ENCODE measurements at places on chromosomes 12 and 14. TPM values are rescaled to one million over a fixed set of nuclear protein-coding genes. Genes with fewer than 3 reads are reported as not detected.

DNA sequence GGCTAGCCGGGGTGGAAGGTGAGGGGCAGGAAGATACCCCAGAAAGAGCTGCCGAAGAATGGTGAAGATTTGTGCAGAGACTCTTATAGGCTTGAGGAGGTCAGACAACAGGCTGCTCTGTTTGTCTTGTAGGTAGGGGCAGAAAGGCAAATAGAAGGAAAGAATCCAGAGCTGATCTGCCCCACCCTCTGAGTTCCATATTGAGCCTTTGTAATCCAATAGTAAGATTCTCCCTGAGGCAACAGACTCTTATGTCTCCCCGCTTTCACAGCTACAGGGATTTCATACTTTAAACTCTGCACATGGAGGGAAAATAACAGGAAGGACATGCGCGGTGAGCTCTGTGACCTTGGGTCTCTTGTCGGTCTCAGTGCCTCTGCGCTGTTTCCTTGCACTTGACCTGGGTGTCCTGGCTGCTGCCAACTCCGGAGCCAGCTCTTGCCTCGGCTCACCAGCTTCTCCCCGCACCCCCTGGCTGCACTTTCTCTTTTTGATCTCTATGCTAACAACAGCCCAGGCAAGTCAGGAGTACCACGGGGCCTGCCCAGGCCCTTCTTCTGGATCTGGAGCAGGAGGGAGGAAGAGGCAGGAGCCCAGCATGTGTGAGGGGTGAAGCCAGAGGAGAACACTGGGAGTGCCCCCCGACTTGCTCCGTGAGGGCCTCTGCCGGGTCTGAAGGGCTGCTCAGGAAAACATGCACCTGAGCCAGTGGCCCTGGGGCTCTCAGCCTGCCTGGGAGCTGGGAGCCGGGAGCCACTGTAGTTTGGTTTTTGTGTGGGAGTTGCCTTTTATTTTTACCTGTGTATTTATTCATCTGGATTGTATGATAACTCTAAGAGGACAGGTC lies 75.8 kb downstream of the PPP1R36 start:
- DNase-seq: no peak

- DNase-seq: no peak
Observed at GRCh38 chr12:18375131-18375530, 113.8 kb downstream of the PIK3C2G start.

- no peak for DNase-seq
Observed at GRCh38 chr14:76846331-76847047, 20.3 kb downstream of the LRRC74A start.

- DNase-seq: no peak
Observed at GRCh38 chr12:38589306-38589632, 272.7 kb downstream of the ALG10B start.

GRCh38 chr14:104549536-104550339 lies 29.8 kb upstream of the C14orf180 start:
- peak; percentile 14 for DNase-seq

DNA sequence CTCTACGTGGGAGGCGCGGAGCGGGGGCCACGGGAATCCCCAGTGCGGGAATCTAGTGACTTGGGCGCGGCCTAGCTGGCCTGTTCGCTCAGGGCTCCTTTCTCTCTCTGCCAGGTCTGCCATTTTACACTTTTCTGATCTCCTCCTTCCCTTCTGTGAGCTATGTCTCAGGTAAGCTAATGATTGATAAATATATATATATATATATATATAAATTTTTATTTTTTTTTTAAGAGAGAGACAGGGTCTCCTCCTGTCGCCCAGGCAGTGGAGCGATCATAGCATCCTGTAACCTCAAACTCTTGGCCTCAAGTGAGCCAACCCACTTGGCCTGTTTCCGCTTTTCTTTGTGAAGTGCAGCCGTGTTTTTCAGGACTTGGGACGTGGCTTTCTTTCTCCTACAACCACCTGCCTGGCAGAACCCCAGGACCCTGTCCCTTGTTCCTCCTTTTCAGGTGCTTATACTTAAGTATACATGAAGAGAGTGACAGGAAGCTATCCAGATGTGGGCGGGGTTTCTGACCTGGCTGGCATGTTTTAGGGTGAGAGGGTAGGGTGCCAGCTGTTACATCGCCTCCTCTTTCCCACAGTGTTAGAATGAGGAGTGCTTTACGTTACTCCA lies 547 bp downstream of the ZNF140 start:
- no peak for DNase-seq

- DNase-seq: no peak
Observed at GRCh38 chr12:76074701-76075336, 9.7 kb downstream of the NAP1L1 start.

Gene FGD6
- polyA plus RNA-seq: 15.3 TPM

Gene ABHD12B
- 0.98 TPM for polyA plus RNA-seq

Gene RHOJ
- 54.9 TPM for polyA plus RNA-seq

GRCh38 chr14:100223332-100224201 lies 15.4 kb upstream of the YY1 start:
- no peak for DNase-seq

DNA sequence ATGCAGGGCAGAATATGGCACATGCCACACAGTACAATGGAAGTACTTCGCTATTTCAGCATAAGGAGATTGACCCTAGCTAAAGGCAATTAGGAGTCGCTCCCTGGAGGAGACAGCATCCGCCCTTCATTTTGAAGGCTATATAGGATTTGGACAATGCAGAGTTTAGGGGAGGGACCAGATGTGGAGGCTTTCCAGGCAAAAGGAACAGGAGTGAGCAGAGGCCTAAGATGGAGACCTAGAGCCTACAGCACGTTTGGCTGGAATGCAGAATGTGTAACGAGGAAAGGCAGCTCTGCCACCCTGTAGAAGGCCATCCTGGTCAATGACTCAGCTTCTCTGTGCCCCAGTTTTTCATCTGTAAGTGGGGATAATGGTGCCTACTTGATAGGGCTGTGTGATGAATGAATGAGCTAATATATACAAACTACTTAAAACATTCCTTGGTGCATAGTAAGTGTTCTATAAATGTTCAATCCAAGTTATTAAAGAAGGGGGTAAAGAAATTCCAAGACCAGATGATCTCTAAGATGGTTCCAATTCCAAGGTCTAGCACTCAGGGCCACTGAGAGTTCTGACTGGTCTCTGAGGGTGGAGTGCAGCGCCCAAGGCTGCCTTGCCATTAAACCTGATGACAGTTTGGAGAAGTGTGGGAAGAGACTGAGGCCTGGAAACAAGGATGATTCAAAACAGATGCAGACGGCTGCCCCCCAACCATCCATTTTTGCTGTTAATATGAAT lies 54.3 kb upstream of the FRMD6 start:
- DNase-seq: no peak

DNA sequence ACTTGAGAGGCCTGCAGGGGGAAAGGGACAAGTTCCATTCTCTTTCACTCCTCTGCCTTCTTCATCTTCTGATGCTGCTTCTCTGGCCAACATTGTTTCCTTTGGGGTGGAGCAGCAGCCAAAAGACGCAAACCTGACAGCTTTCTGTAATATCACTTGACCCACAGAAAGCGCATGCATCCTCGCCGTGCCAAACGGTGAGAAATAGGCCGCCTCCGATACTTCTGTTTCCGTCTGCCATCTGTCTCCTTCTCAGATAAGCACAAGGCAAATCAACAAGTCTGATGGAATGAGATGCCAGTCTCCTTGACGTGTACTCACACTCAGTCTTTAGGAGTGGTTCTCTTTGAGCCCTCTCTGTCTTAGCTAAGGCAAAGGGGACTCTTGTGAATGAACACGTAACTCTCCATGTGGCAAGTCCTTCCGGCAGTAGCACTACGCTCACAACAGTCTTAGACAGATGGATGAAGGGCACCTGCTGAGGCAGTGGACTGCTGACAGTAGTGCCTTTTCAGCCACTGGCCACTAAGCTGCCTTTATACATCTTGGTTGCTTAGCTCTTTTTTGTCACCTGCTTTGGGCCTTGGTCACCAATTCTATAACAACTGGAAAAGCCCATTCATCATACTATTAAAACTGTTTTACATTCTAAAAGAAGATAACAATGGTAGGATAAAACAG lies 214.1 kb downstream of the FBXL14 start:
- no peak for DNase-seq

GRCh38 chr12:74945771-74946198 lies 263.9 kb downstream of the KCNC2 start:
- no peak for DNase-seq

DNA sequence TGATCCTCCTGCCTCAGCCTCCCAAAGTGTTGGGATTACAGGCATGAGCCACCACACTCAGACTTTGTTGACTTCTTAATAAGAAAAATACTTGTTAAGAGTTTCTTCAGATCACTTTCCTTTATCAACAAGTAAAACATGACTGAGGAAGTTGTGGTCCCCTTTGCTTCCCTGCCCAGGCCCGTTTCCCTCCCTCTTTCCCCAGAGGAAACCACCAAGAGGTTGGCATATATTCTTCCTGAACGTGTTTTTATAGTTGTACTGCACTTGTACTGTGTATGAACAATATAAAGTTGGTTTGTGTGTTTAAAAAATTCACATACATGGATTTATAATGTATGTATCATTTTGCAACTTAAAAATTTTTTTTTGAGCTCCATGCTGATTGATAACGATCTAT lies 28.4 kb downstream of the PTPN11 start:
- DNase-seq: no peak

GRCh38 chr14:54728700-54729527 lies 162.0 kb downstream of the SAMD4A start:
- no peak for DNase-seq

- no peak for DNase-seq
Observed at GRCh38 chr12:60112063-60112462, 516.2 kb downstream of the SLC16A7 start.

DNA sequence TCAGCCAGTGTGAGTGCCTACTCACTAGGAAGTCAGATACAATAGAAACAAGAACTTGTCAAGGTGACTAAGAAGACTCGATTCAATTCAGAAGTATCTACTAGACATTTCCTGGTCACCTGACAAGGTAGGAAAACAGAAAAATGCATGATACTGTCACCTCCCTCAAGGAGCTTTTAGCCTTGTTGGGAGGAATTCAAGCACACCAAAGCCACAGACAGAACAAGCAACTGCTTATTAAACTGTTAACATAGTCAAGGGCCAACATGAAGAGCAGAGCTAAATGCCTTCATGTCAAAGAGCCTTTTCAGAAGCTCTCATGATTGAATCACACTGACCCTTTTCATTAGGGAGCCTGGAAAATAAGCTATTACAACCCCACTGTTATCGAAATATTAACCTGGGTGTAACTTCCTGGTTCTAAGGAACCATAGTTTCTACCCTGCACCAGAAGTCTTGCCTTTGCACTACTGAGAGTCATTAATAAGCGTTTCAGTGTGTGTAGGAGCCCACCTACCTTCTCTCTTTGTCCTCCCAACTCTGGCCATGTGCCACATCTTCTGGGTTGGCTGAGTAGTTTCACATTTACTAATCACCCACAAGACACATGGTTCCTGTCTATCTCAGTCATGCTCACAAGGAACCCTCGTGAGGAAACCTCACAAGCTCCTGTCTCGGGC lies 31.0 kb upstream of the LGALS3 start:
- DNase-seq: peak; percentile 77

Gene ALDH1L2
- 4.0 TPM for polyA plus RNA-seq

DNA sequence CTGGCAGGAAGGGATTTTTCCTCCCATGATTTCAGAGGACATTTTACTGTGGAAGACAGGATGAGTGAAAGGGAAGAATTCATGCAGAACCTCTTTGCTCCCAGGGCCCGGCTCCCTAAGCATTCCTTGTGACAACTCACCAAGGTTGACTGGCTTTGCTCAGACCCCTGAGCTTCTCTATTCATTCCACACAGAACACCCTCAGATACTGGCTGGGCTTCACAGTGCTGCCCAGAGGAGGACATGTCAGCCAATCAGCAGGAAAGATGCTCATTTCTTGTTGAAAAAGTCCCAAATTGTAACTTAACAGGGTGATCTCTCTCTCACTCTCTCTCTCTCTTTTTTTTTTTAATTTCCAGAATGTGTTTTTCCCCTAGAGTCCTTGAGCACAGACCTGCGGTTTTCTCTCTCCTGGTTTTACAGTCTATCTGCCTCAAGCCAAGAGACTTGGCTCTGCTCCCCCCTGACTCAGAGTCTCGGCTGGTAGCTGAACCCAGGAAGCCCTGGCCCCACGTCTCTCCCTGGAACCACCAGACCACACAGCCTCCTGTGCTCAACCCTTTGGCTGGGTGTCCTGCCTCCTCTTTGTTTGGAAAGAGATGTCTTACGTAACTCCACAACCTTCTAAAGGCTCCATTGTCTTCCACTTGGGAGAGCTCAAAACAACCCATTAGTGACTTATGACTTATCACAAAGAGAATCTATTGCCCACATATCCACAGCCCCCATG lies 43.9 kb downstream of the SSPN start:
- no peak for DNase-seq

GRCh38 chr14:39232554-39233415 lies 930 bp upstream of the MIA2 start:
- DNase-seq: peak; percentile 39

Gene AGAP2
- polyA plus RNA-seq: 0.57 TPM

DNA sequence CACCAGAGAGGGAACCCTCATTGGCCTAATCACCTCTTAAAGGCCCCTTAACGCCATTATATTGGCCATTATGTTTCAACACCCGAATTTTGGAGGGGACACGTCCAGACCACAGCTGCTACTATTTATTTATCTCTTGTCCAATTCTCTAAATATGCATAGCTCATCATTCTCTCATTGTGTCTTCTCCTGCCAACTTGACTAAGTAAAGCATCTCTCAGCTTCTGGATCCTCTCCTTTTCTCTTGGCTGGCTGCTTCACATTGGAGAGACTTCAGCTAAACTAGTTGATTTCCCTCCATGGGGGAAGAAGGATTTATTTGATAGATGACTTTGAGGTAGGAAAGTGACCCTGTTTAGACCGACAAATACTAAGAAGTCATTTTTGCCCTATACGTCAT lies 120.4 kb upstream of the KRR1 start:
- DNase-seq: no peak

Gene PLA2G1B
- 1.6 TPM for polyA plus RNA-seq

- DNase-seq: no peak
Observed at GRCh38 chr12:52821826-52822660, 8.1 kb upstream of the KRT4 start.

DNA sequence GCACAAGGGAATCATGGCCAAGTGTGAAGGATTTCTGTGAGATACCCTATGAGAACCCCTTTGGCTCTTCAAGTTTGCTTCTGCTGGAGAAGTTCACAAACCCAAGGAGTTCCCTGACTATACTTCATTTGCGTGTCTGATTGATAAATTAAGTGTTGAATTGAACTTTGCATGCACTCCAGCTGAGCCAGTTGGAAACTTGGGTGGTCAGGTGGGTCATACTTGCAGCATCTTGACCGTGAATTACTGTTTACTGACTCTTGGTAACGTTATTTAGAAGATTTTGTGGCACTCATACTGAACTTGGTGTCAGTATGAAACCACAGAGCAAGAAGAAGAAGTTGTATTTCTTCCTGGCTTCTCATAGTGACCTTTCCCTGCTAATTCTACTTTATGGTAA lies 77.5 kb downstream of the TGFB3 start:
- no peak for DNase-seq

DNA sequence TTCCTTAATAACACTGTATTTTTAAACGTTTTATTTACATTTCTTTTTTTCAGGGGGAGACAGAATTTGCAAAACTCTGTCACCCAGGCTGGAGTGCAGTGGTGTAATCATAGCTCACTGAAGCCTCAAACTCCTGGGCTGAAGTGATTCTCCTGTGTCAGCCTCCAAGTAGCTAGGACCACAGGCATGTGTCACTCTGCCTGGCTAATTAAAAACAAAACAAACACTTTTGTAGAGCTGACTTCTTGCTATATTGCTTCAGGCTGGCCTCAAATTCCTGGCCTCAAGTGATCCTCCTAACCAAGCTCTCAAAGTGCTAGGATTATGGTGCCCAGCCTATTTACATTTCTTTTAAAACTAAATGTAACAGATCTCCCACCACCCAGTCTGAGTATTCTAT lies 12.7 kb downstream of the CPSF6 start:
- no peak for DNase-seq

Gene GPR68
- polyA plus RNA-seq: 1.3 TPM

Measured in left lung (tissue), 14 donors.